ENCODE measurements at places on chromosomes 3 and 15.

DNA sequence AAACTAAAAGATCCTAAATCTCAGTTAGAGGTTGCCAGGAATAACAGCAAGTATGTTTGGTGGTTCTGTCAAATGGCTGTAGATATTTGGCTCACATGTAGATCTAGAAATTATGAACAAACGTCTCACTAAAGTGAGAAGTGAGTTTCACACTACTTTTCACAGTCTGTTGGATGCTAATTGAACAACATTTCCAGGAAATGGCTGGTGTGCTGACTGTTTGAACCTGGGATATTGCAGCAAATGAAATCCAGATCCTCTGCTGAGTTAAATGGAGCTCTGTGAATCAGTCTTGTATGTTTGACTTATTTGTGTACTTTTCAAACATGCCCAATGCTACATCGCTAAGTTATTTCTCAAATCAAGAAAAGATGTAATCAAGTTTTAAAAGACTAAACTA lies 21.3 kb upstream of the RSL24D1 start:
- DNase-seq, result no peak

DNA sequence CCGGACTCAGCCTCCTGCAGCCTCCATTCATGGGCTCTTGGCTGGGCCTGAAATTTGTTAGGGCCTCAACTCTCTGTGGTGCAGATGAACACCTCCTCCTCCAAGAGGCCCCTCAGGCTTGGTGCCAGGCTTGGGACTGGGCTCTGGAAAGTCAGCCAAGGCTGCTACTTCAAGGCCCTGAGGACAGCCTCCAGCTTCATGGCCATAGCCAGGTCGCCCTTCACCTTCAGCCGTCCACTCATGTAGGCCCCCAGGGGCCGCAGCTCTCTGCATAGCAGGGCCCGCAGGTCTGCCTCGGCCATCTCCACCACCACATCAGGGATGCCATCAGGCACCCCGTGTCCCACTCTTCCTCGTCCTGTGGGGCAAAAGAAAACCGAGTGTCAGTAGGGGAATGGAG lies 8.3 kb downstream of the STOML1 start:
- no peak for DNase-seq

- DNase-seq, result no peak
Observed at GRCh38 chr3:172627057-172627809, 83.6 kb downstream of the NCEH1 start.

GRCh38 chr3:197737749-197738462 lies 1.2 kb upstream of the RUBCN start:
- no peak for DNase-seq

GRCh38 chr15:61715082-61715481 lies 345.2 kb downstream of the VPS13C start:
- no peak for DNase-seq

GRCh38 chr15:75584121-75584520 lies 5.0 kb upstream of the PTPN9 start:
- no peak for DNase-seq

DNA sequence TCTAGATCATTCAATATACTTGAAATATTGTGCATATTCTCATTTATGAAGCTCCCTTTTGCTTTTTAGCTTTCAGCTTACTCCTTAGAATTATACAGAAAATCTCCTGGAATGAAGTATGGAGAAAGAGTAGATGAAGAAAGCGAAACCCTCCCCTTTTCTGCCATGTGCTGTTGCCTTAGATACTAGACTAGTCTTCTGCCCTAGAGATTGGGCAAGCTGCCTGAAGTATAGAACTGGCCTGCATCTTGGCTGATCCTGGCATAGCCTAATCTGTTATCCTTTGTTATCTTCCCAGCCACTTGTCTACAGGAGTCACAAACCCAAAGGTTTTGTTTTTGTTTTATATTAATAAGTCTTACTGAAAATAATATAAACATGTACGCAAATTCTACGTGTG lies 138.8 kb downstream of the RBPMS2 start:
- DNase-seq, result no peak

DNA sequence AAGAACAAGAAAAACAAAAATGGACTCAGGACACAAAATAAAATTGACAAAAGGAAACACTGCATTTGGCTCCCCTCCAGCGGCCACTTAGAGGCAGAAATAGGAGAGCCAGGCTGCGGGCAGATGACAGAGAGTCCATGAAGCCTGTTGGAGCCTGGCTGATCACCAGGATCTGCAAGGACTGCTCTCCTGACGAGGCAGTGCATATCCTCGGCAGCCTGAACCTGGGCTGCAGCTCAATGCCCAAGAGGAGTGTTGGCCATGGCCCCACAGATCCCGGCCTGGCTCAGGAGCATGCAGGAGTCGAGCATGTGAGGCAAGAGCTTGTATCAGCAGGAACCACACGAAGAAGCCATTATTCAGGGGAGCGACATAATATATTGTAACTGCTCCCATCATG lies 199.8 kb downstream of the STT3B start:
- DNase-seq, result no peak

- DNase-seq, result no peak
Observed at GRCh38 chr3:177157492-177157891, 39.8 kb downstream of the TBL1XR1 start.

- DNase-seq, result no peak
Observed at GRCh38 chr3:185059766-185060165, 93.1 kb downstream of the C3orf70 start.

DNA sequence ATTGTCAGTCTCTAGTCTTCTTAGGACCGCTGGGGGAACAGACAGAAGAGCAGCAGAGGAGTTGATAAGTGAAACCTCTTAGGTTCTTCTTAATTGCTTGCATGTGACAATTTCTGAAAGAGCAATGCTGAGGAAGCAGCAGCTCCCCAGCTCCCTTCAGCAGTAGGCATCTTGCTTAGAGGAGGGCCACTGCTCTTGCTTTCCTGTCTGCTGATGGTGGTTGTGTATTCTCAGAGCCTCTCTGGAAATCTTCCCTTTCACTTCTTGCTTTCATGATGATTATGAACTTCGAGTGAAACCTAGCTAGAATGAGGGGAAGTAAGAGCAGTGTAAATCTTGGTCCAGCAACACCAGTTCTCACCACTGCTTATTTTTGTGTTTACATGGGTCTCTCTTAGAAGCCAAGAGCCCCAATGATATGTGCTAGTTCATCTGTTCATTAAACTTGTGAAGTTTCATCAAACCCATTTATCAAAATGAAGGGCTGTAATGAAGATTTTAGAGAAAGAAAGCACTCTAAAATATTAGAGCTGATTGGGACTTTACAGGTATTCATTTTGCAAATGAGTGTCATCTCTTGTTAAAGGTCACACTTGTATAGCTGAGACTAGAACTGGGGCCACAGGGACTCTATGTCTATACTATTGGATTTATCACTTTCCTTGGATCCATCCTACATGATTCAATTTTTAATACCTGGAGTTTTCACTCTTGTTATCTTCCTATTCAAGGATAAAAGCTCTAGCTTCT lies 246.7 kb downstream of the LPP start:
- DNase-seq, result no peak

GRCh38 chr15:81752546-81752942 lies 293.3 kb downstream of the MEX3B start:
- no peak for DNase-seq

DNA sequence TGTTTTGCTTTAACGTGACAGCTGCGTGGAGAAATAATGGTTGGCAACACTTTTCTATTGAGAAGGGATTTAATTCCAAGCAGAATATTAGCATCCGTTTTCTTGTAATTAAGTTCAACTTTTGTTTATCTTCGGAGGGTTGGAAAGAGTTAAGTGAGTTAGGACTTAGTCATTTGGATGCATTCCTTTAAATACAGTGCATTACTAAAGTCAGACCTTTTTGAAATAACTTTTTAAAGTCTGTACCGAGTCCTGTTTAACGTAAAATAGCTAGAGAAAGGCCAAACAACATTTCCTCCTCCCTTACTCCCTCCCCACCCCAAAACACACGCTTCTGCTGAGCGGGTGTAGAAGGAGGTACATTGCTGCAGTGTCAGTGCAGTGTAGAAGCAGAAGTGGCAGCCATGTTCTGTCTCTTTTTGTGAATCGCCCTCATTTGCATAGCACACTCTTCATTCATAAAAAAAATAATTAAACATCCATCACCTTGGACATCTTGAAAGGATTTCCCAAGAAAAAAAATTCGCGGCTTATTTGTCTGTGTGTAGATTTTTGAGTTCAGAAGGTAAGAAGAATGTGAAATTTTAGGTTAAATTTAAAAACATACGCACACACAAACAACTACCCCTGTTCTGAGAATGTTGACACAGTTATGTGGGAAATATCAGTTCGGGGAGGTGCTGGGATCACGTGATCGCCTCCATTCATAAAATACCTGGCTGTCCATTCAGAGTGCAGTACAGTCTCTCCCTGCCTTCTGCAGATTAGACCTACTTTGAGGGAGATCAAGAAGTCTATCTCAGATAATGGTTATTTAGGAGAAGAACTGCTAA lies 1.6 kb downstream of the SPRED1 start:
- no peak for DNase-seq

DNA sequence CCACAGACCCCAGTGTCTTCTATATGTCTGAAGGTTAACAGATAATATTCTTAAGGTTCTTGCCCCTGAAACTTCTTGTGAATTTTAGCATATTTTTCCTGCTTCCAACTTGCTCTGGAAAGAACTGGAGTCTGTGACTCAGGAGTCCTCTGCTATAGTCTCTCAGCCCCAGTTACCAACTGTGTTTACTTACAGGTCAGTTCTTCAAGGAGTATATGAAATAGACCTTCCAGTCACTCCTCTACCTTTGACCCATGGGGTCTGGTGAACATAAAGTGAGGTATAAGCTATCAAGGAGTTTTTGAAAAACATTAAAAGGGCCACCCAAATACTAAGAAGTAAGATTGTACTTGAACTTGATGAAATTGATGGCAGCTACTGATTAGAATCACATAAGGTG lies 139.2 kb upstream of the ROPN1 start:
- no peak for DNase-seq

DNA sequence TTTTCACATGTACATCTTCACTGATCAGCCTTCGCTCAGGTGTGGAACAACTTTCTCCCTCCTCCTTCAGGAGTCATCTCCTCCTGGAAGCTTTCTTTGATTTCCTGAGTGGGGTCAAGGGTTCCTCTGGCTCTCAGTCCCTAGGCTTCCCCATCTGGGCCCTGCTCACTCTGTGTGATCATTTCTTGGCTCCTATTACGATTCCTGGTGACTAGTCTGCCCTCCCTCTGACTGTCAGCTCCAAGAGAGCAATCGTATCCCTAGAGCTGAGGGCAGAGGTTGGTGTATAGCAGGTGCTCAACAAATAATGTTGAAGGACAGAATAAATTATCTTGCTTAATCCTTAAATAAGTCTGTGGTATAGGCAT lies 15.3 kb upstream of the PRKCD start:
- no peak for DNase-seq

DNA sequence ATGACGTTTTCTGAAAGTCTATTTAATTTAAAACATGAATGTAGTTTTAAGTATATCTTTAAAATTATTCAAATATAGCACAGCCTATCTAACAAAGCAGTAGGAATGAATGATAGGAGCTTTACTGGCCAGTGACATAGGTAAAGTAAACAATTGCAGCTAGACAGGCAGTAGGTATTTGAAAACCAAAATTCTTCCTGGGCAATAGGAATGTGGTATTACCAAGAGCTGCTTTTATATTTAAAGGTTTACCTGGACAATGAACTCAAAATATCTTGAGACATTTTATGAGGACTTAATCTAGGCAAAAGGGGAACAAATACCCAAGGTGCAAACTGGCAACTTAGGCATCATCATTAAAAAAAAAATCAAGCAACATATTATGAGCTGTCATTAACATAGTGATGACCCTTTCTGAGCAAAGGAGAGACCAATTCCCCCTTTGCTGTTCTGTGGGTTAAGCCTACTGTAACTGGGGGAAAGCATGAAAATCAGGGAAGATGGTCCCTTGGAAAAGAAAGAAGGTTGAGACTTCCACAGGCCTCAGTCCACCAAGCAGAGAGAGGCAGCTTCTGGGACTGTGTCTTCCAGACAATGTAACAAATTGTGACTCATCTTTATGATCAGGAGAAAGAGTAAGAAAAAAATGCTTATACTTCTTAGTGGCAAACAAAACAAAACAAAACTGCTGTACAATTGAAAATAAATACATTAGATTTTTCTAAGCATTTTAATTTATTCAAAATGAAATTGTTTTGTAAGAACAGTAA lies 12.9 kb downstream of the ISL2 start:
- DNase-seq, result no peak

GRCh38 chr15:68623301-68623892 lies 44.6 kb downstream of the CORO2B start:
- DNase-seq, result no peak

- no peak for DNase-seq
Observed at GRCh38 chr15:45376300-45376928, 1.9 kb downstream of the GATM start.

DNA sequence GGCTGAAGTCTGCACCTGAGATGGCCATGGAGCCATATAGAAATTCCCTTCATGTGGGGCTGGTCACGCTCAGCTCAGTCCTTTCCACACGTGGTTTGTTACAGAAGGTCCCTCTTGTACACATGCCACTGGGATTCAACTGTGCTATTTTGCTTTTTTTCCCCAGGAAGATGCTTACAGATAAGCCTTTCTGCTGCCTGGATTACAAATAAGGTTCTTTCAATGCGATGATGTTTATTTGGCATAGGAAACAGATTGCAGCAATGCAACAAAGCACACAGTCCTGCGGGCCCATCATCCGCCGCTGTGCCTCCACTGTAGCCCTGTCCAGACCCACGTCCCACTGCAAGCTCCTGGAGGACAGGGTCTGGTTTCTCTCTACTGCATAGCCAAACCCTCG lies 124.8 kb downstream of the XXYLT1 start:
- no peak for DNase-seq

DNA sequence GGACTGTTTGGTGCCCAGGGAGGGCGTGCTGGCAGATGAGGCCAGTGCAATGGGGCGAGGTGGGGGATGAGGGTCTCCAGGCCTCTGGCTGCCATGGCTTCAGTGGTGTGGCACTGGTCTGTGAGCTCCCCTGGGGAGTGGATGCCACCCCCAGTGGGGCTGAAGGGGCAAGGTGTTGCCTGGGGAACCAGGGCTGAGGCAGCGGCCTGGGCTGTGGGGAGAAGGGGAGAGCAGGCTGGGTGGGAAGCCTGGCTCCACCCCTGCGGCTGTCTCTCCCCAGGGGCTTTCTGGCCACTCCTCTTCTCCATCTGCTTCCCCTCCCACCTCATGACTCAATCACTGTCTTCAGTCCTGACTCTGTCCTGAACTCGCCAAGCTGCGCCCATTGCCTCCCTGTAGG lies 88.4 kb upstream of the TLE3 start:
- DNase-seq, result no peak

GRCh38 chr15:52180196-52180835 lies 10.9 kb downstream of the GNB5 start:
- no peak for DNase-seq

GRCh38 chr3:156727519-156728205 lies 53.3 kb downstream of the TIPARP start:
- no peak for DNase-seq

GRCh38 chr3:143332026-143332425 lies 212.5 kb downstream of the CHST2 start:
- no peak for DNase-seq

DNA sequence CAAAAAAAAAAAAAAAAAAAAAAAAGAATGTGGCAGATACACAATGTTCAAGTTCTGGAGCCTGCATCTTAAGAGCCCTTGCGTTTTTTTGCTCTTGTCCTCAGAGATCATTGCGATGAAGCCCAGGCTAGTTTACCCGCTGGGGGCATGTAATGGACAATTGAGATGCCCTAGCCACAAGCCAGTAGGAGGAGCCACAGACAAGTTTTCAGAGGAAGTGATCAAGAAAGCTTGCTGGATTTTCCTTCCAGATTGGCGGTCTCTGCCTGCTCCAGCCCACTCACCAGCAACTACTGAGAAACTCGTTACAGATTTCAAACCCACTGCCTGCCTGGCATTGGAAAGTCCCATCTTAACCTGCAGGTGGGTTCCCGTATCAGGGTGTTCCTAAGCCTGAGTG lies 192.1 kb upstream of the EOMES start:
- no peak for DNase-seq

Data from stimulated activated CD4-positive, alpha-beta T cell treated with anti-CD3 and anti-CD28 coated beads, TNF-alpha, amount 100 ng/mL, for 48 hours (primary cell).